Hematopoietic multipotent progenitor cell treated with erythropoietin and hydrocortisone succinate and interleukin-3 and kit ligand, for 4 days (in vitro differentiated cells): ENCODE measurements at places on chromosomes 16 and 17.

- no peak for DNase-seq
These were observed 52.4 kb upstream of the ENDOV start for GRCh38 chr17:80362428-80363119.

- no peak for DNase-seq
These were observed 10.0 kb downstream of the SUPT4H1 start for GRCh38 chr17:58341861-58342475.

DNA sequence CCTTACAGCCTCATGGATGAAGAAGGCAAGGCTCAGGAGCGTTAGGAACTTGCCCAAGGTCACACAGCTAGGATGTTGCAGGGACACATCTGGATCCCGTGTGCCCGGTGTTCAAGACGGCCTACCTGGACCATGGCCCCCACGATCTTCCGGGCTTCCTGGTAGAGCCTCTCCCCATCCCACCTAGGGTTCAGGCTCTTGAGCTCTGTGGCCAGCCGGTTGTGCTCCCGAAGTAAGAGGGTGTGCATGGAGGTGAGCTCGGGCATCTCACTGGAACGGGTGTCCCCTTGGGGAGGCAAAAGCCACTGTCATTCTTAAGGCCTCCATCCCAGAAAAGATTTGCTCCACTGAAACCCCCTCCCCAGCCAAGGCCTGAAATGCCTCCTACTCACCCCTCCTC, 5.3 kb downstream of the MPO start:
- DNase-seq, result no peak

DNA sequence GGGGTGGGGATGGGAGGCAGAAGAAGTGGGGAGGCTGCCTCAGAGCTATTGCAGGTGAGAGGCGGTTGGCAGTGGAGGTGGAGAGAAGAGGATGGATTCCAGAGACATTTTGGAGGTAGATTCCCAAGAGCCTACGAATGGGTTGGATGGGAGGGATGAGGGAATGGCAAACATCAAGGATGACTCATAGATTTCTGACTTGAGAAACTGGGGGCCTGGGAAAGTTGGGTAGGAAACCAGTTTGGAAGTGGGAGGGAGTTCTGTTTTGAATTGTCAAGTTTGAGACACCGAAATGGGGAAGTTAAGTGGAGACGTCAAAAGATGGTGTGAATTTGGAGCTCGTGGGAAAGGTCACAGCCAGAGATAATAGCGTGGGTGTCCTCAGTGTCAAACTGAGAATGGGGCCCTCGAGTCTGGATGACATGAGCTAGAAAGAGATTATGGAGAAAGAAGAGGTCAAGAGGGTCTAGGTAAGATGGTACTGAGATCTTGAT, 6.2 kb upstream of the CYLD start:
- DNase-seq, result peak; percentile 19

DNA sequence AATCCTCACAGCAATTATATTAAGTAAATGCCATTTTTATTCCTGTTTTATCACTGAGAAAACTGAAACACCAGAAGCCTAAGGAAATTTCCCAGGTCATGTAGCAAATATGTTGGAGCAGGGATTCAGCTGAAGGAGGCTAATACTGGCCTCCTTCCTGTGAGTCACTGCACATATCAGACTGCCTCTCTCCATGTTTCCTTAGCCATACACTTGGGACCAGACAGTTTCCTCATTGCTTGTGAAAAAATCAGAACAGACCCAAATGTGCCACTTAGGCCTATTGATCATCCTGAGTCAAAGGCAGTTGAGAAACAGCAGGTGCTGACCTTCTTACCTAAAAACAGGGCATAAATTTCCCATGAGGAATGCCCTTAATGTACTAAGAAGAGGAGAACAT, 18.9 kb upstream of the ELAC2 start:
- no peak for DNase-seq

GRCh38 chr17:32525122-32525521, 38.3 kb downstream of the CDK5R1 start:
- no peak for DNase-seq

- DNase-seq, result no peak
These were observed 52.6 kb upstream of the MAP3K14 start for GRCh38 chr17:45369421-45369820.

- DNase-seq, result no peak
These were observed 27.8 kb downstream of the GRIN2A start for GRCh38 chr16:10154389-10154788.

DNA sequence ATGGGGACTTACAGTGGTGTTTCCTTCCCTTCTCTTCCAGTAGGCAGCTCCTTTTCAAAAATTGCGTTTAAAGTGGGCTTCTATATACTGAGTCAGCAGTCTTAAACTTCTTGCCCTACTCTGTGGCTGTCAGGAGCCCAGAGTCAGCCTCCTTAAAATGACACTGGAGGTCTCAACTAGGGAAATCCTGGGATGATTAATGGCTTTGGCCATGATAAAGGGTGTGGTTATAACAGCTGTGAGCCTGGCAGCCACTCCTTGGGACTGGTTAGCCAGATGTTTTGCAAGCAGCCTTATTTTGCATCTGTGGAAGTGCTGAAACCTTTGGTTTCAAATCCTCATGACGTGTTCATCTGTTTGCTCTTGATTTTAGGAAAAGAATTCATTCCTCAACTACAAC, 25.0 kb downstream of the TAC4 start:
- DNase-seq, result peak; percentile 26

GRCh38 chr16:85092309-85092708, 20.0 kb downstream of the CIBAR2 start:
- DNase-seq, result no peak

GRCh38 chr16:67158637-67159600, 790 bp downstream of the TRADD start:
- peak; percentile 64 for DNase-seq

- DNase-seq, result peak; percentile 94
These were observed 65.2 kb upstream of the TOB1 start for GRCh38 chr17:50931144-50931908.

DNA sequence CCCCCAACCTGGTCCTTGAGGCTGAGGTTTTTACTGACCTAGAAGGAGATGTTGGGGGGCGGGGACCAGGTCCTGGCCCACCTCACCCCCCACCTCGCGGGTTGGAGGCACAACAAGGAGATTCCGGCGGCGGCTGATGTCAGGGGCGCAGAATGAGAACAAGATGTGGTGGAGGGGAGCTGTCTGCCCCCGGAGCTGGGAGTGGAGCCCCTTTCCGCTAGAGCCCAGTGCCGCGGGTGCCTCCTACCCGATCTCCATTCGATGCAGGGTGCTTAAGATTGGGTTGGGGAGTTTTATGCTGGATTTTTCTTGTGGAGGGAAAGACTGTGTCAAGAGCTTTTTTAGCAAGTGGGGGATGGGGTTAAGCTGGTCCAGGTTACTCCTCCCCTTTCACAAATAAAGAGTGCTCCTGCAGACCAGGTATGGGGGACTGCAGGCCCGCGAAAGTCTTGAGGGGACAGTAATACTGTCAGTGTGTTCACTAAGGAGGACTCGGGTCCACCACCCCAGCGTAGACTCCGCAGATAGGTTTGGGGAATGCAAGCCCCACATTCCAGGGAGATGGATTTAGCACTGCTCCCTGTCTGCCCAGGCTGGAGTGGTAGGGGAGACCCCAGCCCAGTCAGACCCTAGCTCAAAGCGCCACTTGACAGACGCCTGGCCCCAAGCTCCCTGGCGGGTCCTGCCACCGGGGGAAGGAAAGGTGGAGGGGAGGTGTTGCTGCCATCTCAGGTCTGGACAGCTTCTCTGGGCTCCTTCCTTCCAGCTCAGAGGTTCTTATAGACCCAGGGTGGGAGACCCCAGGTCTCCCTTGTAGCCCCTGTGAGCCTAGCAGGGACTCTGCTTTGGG, 2.0 kb downstream of the CACNA1G start:
- no peak for DNase-seq

DNA sequence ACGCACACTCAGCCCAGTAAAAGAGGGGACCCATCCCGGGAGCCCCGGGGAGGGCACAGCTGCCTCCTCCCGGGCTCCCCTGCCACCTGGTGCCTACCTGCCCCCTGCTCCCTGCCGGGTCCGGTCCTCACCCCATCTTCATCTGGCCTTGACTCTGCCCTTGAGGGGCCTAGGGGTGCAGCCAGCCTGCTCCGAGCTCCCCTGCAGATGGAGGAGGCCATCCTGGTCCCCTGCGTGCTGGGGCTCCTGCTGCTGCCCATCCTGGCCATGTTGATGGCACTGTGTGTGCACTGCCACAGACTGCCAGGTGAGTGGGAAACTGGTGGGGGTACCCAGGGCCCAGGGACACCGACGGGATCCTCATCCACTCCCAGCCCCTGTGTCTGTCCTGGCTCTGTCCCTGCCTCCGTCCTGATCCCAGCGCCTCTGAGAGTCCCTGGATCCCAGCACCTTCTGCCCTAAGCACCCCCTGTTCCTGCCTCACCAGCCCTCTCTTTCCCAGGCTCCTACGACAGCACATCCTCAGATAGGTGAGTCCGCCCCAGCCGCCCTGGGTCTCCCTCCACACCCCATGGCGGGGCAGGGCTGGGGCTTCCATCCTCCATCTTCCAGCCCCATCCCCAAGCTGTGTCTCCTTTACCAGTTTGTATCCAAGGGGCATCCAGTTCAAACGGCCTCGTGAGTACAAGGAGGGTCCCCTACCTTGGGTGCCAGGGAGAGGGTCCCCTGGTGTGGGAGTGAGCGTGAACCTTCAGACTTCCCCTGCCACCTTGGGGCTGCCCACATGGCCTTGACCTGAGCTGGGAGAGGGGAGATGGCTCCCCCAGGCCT, 574 bp downstream of the LAT start:
- DNase-seq, result no peak

DNA sequence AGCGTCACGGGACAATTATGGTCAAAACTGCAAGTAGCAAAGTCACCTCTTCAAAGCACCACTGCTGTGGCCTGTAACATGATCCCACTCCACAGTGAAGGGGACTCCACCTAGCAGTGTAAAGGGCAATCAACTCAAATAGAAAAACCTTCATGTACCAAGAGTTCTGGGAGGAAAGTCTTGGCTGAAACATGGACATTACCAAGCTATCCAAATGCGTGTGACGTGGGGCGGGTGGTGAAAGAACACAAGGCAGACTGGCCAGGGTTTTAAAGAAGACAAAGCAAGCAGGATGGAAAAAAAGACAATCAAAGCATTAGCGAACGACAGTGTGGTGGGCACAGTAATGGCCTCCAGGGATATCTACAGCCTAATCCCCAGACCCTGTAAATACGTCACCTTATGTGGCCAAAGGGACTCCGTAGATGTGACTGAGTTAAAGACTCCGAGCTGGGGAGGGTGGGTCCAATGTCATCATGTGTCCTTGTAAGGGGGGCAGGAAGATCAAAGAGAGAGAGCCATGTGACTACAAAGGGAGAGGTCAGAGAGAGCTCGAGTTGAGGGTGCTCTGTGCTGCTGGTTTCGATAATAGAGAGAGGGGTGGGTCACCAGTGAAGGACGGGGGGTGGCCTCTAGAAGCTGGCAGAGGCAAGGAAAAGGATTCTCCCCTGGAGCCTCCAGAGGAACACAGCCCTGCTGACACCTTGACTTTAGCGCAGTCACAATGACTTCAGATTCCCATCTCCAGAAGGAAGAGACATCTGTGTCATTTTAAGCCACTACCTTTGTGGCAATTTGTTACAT, 6.0 kb downstream of the HSDL1 start:
- no peak for DNase-seq

- DNase-seq, result no peak
These were observed 12.4 kb downstream of the RAB5C start for GRCh38 chr17:42142371-42142896.

GRCh38 chr17:35774499-35774898, 13.8 kb downstream of the C17orf50 start:
- no peak for DNase-seq

GRCh38 chr17:40687106-40687505, 16.4 kb downstream of the KRT24 start:
- DNase-seq, result no peak

- no peak for DNase-seq
These were observed 30.5 kb upstream of the NKD1 start for GRCh38 chr16:50517450-50518252.

GRCh38 chr16:8585041-8585440, 5.3 kb downstream of the TMEM114 start:
- DNase-seq, result no peak

DNA sequence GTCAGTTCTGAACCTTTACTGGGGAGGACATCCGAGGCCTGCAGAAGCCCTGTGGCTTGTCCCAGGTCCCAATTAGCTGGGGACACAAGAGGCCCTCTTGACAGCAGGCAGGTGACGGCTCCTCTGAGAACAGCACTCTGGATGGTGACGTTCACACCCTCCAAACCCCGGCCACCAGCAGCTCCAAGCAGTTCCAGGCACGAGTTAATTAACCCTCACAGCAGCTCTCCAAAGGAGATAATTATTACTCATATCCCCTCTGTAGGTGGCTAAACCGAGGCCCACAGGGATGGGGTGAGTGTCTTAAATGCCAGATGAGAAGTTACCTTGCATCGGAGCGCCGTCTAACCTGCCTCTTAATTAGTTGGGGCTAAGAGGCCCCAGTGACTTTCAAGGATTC, 168.9 kb upstream of the CIBAR2 start:
- DNase-seq, result no peak

DNA sequence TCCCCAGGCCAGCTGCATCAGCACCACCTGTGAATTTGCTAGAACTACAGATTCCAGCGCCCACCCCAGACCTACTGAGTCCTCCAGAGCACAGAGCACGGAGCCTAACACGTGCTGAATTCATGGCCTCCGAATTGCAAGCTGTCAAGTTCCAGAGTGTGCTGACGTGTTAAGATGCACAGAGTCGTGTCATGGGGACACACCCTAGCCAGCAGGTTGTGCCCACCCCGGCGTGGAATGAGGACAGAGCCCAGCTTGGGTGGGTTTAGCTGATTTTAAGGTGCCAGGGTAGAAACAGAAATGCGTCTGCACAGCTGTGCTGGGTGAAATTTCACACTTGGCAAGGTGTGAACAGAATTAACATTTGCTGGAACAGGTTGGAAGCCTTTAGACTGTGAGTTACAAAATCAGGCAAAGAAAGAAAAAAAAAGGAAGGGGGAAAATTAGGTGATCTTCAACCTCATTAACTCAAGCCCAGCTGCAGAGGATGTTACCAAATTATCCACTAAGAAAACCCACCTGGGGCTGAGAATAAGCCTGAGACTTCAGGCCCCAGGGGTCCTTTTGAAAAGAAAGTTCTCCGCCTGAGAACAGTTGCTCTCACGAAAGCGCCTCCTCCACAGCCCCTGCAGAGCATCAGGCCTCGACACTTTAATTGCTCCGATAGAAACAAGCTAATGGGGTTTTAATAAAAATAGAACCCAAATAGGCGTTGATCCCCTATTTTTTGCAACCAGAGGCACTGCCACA, 27.1 kb downstream of the GINS3 start:
- no peak for DNase-seq

- DNase-seq, result no peak
These were observed 452.6 kb upstream of the CDH11 start for GRCh38 chr16:65574326-65574966.
